ENCODE measurements at places on chromosomes 5 and 9.

DNA sequence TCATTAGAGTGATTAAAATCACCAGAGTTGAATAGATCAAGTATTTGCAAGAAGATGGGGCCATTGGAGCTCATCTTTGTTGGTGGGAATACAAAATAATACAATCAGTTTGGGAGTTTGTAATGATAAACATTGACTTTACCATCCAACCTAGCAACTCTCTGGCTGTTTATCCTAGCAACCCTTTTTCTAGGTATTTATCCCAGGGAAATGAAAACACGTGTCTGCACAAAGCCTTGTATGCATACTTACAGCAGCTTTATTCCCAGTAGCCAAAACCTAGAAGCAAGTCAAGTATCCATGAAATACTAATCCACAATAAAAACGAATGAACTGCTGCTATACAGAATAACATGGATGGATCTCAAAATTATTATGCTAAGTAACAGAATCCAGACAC, 152.7 kb upstream of the DAB2 start:
- no peak for DNase-seq

- peak; percentile 4 for DNase-seq
These were observed 23.0 kb downstream of the FRRS1L start for GRCh38 chr9:109143881-109144562.

DNA sequence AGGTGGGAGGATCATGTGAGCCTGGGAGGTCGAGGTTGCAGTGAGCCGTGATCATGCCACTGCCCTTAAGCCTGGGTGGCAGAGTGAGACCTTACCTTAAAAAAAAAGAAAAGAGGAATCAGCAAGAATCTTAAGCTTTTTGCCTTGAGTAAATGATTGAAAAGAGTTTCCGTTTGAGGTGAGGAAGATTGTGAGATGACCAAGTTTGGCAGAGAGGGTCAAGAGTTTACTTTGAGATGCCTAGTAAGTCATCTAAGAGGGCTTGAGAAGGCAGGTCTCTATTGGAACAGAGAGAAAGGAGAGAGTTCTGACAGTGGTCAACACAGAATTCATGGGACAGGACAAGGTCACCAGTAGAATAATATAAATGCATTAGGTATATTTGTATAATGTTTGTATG, 572.1 kb downstream of the TLE4 start:
- no peak for DNase-seq

DNA sequence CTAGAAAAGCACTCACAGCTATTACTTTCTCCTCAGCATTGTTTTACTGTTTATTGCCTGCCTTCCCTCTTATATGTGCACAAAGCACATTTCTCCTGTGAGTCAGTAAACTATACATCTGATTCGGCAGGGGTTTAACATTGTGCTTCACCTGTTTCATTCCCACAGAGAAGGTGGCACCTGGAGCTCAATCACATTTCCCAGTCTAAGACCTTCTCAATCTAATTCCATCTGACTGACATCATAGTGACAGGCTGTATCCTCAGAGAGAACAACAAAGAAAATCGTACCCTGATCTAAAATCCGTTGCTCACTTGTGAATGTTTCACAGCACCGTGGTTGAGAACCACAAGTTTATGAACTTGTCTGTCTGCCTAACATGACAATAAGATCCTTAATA, 92.4 kb upstream of the CAST start:
- DNase-seq, result no peak

All from DMS 273 treated with DMSO at 0.1 percent for 48 hours (cell line).